ENCODE measurements at places on chromosomes 11 and 22. TPM values are rescaled to one million over a fixed set of nuclear protein-coding genes. Genes with fewer than 3 reads are reported as not detected.

GVQW3 gene
- total RNA-seq, result 2.4 TPM

CHADL gene
- total RNA-seq, result 4.0 TPM

TUB gene
- 15.5 TPM for total RNA-seq

GAL gene
- not detected for total RNA-seq

IGSF22 gene
- total RNA-seq, result 23.5 TPM

Data from myocyte (in vitro differentiated cells).